ENCODE measurements at places on chromosomes 3 and 15.
A peak's percentile ranks its signal among the peaks of the same experiment; 100 is the strongest.

- DNase-seq = no peak
These were observed 128.3 kb downstream of the WDR76 start for GRCh38 chr15:43955140-43955539.

- DNase-seq = no peak
These were observed 516.0 kb downstream of the GABRG3 start for GRCh38 chr15:27486683-27487647.

DNA sequence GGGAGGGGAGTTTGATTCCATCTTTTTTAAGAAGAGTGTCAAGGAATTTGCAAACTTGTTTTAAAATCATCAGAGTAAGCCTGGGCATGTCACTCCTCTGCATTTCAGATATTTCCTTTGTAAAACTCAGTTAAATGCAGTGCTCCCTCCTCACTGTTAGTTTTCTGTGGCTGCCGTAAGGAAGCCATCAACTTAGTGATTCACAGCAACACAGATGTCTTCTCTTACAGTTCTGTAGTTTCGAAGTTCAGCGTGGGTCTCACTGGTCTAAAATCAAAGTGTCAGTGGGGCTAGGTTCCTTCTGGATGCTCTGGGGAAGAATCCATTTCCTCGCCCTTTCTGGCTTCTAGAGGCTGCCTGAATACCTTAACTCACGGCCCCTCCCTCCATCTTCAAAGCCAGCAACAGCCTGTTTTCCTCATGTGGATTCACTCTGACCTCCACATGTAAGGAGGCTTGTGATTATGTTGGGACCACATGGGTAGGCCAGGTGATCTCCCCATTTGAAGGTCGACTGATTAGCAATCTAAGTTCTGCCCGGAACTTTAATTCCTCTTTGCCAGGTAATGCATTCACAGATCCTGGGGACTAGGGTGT, 12.4 kb downstream of the ISG20 start:
- DNase-seq = no peak

GRCh38 chr15:31111091-31111647, 9.6 kb upstream of the TRPM1 start:
- peak; percentile 51 for DNase-seq

DNA sequence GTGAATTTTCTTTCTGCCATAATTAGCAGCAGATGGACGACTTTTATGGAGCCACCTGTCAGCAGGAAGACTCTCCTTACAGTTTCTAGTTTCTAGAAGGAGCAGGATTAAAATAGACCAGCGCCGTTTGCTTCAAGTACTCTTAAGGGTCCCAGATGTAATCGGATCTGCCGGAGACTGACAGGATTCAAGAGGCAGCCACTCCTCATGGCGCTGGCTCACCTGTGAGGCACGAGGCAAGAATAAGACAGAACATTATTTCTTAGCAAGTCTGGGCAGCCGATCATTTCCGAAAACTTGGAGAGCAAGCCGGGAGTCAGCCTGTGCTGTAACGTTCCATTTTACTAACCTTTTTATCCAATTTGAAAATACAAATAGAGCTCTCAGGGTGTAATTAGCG, 410.4 kb upstream of the RORA start:
- DNase-seq = no peak

DNA sequence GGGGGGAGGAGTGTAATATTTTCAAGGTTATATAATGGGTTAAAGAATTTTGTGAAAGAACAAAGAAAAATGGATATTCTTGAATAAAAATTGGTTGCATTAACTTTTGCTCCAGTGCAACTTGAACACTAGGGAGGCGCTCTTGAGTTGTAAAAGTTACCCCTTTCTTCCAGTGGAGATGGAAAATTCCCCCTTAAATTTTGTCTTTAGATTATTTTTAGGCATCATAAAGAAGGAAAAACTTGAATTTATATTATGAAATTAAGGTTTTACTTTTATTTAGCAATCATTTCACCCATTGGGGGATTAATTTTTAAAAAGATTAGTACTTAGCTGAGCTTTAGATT, 550 bp upstream of the CHD2 start:
- no peak for DNase-seq

DNA sequence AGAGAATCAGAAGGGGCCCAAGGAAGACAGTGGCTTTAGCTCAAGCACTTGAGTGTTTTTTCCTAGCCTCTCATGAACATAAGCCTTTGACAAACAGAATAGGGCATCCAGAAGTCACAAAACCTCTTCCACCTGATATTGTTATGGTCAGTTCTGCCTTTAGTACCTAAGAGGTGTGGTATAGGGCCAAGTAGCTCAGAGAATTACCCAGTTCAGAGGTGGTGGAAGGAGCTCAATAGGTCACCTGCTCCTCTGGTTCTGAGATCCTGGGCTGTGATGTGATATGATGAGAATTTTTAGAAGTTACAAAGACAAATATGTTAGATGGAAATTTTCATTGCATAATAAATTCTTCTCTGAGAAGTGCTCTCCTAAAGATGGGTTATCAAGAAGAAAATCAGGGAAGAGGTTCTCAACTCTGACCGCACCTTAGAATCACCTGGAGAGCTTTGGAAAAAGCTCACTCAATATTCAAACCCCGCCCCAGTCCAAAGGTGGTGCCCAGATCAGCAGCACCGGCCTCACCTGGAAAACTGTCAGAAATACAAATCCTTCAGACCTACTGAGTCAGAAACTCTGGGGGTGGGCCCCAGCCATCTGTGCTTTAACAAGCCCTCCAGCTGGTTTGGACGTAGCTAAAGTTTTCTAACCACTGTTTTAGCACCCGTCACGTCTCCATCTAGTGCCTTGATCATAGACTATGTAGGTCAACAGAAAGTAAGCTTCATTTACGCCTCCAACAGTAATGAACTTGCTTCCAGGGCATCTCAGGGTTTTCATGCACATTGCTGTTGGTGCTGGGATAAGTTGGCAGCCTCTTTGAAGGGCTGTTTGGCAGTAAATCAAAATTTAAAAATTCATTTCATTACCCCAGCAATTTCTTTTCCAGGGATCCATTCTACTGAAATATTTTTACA, 101.3 kb downstream of the MYH15 start:
- no peak for DNase-seq

GRCh38 chr15:31039961-31040360, 48.5 kb upstream of the MTMR10 start:
- no peak for DNase-seq

Measured in BJ (cell line).